ENCODE measurements at places on chromosomes 4 and X.

DNA sequence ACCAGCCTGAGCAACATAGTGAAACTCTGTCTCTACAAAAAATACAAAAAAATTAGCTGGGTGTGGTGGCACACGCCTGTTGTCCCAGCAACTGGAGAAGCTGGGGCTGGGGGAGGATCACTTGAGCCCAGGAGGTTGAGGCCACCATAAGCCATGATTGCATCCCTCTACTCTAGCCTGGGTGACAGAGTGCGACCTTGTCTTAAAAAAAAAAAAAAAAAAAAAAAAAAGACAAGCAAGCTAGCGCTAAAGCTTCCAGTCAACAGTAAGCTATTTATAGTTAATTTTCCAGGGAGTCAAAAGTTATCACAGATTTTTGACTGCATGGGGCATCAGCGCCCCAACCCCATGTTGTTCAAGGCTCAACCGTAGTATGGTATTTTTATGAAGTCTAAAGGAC is 273.4 kb downstream of the RAPGEF2 start:
- no peak for DNase-seq

GRCh38 chr4:10582059-10582686 is 102.4 kb downstream of the CLNK start:
- no peak for DNase-seq

DNA sequence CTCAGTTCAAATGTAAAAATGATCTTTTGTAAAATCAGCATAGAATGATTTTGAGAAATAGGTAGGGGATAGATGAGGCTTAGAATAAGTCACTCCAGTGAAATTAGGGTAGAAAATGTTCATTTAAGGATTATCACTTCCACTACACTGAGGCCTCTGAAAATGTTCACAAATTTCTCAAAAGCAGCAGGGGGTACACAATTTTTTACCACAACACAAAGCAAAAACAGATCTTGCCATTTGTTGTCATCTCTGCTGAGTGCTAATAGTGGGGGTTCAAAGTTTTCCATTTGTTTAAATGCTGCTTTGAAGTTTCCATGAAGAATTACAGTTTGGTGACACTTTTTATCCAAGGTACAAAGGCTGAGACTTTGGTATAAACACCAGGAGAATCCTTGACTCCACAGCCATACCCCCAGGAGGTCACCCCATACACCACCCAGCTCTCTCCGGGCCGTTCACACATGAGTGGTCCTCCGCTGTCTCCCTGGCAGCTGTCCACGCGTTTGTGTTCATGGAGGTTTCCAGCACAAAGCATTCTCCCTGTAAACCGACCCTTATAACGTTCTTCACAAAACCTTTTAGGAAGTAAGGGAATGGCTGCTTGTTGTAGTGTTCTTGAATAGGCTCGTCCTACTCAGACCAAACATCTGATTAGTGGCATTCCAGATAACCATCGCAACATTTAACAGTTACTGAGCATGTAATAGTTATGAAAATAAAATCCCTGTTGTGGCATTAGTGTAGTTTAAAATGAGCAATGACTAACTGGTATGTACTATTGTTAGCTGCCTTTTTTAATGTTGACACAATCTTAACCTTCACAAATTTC is 71.0 kb downstream of the PRSS12 start:
- DNase-seq = no peak

GRCh38 chrX:107537815-107538214 is 88.4 kb downstream of the FRMPD3 start:
- DNase-seq = peak; percentile 33

- DNase-seq = no peak
These were observed 23.3 kb downstream of the SPARCL1 start for GRCh38 chr4:87505862-87506261.

- no peak for DNase-seq
These were observed 963.3 kb downstream of the TRAM1L1 start for GRCh38 chr4:116122124-116122523.

Measured in liver (tissue), 10 donors.